NB4 (cell line): ENCODE measurements at places on chromosomes 16 and 17.

DNA sequence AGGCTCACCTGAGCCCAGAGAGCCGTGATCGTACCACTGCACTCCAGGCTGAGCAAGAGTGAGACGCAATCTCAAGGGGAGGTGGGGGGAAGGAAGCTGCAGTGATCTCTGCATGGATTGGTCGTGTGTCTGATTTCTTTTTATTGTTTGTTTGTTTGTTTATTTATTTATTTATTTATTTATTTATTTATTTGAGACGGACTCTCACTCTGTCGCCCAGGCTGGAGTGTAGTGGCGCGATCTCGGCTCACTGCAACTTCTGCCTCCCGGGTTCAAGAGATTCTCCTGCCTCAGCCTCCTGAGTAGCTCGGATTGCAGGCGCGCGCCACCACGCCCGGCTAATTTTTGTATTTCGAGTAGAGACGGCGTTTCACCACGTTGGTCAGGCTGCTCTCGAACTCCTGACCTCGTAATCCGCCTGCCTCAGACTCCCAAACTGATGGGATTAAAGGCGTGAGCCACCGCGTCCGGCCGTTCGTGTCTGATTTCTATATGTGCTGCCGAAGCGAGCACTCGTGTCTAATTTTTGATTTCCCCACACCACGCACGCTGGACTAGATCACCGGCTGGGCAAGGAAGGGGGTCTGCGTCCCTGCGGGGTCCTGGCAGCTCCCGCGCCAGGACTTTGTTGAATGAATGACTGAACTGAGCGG, 448 bp upstream of the TNFRSF12A start:
- DNase-seq: no peak

GRCh38 chr17:77160091-77160874, 19.5 kb downstream of the SEC14L1 start:
- no peak for DNase-seq

DNA sequence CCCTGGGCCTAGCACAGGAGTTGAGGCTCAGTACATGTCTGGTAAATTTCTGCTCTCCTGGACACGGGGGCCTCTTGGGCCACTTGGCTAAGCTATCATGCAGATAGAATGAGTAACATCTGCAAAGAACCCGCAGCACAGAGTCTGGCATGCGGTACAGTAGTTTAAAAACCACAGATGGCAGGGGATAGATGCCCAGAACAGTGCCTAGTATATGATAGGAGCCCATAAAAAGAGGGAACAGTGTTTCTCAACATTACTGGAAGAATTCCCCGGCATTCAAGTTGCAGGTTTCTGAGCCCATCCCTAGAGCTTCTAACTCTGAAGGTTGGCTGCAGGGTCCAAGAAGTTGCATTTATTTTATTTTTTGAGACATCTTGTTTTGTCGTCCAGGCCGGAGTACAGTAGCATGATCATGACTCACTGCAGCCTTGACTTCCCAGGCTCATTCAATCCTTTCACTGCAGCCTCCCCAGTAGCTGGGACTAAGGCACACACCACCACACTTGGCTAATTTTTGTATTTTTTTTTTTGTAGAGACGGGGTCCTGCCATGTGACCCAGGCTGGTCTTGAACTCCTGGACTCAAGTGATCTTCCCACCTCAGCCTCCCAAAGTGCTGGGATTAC, 5.8 kb downstream of the CDIPT start:
- no peak for DNase-seq

- DNase-seq: no peak
Observed at GRCh38 chr17:6020376-6021010, 49.7 kb upstream of the WSCD1 start.
